Neural progenitor cell (in vitro differentiated cells): ENCODE measurements at places on chromosomes 5 and 9. TPM values are rescaled to one million over a fixed set of nuclear protein-coding genes. Genes with fewer than 3 reads are reported as not detected.

PHF24 gene
- 0.71 and 1.8 TPM in 2 replicates for total RNA-seq

- DNase-seq = peak; percentile 86
Measured at GRCh38 chr5:77635067-77635916, 3.2 kb downstream of the OTP start.

C5orf58 gene
- not detected in 2 replicates for total RNA-seq

SLC25A2 gene
- 0.22 and 0.96 TPM in 2 replicates for total RNA-seq

DNA sequence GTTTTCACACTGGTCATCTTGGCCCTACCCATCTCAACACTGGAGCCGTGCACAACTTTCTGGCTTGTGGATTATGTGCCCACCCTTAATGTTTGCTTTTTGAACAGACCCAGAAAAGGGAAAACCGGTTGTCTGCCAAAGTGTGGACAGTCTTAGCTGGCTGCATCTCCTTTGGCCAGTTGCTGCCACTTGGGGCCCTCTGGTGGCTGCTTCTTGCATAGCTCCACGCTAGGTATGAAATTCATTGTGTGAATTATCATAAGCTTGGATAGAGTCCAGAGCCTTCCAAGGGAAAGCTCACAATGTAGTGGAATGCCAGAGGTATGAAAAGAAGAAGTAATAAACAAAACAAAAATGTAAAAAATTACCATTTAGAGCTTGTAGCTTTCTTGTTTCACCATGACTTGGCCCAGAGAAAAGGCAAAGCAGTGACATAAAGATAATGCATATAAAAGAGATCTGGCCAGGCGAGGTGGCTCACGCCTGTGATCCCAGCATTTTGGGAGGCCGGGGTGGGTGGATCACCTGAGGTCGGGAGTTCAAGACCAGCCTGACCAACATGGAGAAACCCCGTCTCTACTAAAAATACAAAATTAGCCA lies 12.5 kb upstream of the SLC36A3 start:
- DNase-seq = peak; percentile 78

DNA sequence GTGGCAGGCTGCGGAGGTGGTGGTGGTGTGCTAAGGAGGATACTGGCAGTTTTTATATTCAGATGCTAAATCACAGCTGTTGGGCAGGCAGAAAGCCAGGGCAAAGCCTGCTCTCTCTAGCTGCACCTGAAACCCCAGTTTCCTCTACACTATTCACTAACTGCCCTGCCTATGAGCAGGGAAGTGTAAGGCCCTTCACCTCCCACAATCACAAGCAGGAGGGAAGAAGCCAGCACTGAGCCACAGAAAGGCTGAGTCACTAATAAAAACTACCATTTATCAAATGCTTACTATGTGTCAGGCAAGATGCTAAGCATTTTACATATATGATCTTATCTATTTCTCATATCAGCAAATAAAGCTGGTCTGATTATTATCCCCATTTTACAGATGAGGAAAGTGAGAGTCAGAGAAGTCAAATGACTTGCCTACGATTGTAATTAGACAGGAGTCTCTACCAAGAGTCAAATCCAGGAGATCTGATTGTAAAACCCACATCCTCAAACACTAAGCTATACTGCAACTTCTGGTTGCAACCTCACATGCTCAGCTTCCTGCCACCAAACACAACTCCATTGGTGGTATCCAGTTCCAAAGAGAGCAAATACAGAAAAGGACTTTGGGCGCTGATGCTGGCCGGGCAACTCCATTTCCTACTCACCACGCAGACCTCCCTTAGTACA lies 17.7 kb upstream of the IL6ST start:
- no peak for DNase-seq

GRCh38 chr9:114364134-114365041 lies 23.4 kb downstream of the AKNA start:
- no peak for DNase-seq

RAD1 gene
- total RNA-seq = 39.0 and 40.6 TPM in 2 replicates
